ENCODE measurements at places on chromosomes 3 and 15.

DNA sequence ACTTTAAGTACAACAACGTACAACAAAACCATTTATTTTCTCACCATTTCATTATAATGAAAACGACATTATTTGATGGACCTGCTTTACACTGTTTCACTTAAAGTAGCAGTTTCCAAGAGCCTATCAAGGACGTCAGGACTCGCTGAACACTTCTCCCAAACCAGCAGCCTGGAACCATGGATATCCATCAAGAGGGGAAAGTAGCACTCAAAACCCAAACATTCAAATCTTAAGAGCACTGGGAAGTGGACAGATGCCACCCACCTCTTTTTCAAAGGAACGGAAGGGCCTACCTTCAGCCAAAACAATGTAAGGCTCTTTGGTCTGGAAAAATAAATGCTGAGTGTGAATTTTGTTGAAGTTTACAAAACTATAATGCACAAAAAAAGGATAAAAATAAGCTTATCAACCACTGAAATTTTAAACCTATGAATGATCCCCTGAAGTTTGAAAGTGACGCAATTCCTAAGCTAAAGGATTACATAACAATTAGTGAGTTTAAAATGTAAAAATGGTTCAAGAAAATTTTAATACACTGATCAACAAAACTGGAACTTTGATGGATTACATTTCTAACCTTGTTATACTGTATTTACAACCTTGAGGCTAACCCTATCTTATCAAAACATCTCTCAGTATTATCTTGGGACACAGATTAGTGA lies 4.6 kb downstream of the PIK3R4 start:
- no peak for DNase-seq

DNA sequence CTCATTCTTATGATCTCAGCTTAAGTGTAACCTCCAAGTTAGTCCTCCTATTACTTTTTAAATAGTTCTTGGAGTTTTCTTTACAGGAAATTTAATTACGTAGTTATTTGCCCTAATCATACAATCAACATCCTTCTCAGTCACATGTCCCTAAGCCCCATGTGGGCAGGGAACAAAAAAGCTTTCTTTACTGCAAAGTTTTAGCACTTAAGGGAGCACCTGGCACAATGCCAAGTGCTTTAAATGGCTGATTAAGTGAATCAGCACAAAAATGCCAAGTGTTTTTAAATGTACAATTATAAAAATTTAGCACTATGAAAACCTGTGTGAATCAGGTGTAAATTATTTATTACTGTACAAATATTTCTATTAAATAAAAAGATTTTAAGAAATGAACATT lies 445.3 kb downstream of the C3orf38 start:
- no peak for DNase-seq

DNA sequence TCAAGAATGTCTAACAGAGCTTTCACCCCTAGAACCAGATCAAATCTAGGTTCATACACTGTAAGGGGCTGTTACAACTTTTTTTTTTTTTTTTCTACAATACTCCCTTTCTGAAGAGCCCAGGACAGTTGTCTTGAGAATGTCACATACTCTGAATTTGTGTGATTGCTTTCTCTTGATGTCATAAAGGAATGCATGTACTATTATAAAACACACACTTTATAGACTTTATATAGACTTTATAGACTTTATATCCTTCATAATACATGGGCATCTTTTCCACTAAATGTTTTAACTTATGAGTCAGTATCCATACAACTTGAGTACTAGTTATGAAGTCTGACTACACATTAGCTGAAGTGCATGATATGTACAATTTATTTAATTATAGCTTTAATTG lies 26.3 kb downstream of the RFX7 start:
- no peak for DNase-seq

GRCh38 chr3:50227390-50228183 lies 8.4 kb upstream of the GNAI2 start:
- DNase-seq = peak; percentile 92

DNA sequence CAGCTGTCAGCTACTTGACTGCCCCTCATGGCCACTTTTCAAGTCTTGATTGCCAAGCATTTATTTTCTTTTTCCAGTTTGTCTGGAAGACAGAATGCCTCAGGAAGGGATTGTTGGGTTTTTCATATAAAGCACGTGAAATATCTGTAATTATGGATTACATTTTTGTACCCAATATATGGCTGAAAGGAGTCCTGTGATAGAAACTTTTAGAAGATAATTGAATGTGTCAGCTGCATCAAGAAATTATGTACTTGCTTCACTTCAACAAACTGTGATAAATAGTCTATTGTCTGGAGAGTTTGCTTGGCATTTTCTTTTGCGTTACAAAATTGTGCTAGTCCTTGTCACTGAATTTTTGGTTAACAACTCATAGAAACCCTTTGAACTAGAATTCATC lies 247.9 kb upstream of the SLCO3A1 start:
- no peak for DNase-seq

DNA sequence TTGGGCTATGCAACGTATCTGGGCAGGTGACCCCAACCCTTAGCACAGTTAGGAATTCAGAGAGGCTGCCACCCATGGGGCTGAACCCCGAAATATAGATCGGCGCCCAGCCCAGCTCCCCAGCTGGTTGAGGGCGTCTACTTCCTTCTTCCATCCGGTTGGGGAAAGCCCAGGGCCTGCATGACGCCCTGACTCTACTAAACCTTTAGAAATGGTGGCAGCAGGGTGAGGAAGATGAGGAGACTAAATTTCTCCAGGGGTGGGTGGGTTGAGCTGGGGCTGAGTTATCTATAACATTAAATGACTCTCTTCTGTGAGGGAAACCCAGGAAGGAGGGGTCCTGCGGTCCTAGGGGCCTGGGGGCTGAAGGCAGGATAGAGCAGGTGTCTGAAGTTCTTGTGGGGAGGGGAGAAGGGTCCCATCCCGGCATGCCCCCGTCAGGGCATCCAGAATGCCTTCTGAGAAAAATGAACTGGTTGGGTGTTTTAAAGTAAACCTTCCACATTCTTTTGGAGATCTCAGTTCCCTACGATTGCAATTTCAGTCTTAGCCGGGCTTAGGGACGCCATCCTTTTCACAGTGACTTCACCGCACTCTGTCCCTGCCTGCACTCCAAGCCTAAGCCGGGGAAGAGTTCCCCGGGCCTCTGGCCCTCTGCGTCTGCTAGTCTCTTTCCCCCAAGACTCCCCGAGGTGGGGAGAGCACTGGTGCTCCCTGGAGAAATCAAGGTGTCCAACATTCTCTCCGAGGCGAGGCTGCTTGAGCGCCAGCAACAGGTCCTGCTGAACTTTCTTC lies 28.5 kb downstream of the NR2F2 start:
- no peak for DNase-seq

DNA sequence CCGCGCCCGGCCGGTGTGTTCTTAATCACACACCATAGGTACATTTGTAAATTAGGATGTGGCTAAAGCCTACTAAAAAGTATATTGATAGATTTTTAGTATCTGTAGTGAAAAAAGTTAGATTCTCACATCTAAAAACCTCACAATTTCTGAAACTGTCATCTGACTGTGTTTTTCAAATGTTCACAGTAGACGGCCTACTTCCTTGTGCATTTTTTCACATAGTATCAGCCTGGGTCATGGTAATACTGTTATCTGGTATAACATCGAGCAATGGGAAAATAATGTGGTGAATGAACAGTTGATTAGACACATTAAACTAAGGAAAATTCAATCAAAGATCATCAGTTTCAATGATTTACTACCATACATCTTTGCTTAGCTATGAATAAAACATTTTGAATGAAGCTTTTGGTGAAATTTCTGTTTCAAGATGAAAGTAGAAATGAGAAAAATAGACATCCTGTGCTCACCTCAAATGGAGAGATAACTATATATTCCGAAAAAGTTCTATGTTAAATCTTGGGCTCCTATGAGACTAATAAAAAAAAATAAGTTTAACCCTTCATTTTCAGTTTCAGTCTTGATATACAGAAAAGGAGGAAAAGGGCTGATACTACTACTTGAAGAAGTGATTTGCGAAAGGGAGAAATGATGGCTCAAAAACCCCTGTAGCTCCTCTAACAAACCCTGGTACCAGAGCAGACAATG lies 262.7 kb downstream of the ZBTB20 start:
- DNase-seq = no peak
